Glutamatergic neuron (in vitro differentiated cells): ENCODE measurements at places on chromosomes 7 and 10.

GRCh38 chr10:35420044-35420443 lies 83.7 kb downstream of the CCNY start:
- DNase-seq = no peak

- no peak for DNase-seq
Observed at GRCh38 chr7:155141562-155141961, 71.4 kb downstream of the HTR5A start.

DNA sequence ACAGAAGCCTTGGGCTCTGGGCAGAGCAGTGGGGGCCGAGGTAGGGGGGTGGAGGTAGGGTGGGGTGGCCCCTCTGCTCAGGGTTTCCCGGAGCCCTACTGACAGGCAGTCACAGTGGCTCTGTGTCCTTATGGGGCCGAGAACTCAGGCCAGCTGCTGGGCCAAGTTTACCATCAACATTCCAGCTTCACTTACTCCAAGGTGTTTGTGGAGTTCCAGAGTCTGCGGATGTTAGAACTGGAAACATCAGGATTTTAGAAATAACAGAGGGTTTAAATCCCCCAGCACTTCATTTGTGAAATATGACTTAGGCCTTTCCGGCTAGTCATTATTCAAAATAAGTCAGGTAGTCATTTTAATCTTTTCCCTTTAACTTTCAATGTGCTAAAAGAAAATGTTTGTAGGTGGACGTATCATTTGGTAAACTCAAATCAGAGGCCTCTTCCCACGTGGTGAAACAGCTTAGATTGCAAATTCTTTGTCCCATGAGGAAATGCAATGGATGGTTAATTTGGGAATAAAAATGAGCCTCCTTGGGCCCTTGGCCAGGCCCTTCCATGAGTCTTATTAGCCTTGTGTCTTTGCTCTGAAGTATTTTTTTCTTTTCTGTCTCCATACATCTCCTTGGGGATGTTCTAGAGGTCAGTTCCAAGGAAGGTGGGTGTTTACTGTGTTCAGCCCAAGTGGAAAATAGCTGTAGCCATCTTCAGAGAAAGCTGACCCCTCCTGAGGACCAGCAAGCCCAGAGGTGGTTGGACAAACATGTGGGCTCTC lies 99.6 kb upstream of the BTBD16 start:
- DNase-seq = no peak

- no peak for DNase-seq
Observed at GRCh38 chr10:560314-560992, 129.0 kb downstream of the DIP2C start.

DNA sequence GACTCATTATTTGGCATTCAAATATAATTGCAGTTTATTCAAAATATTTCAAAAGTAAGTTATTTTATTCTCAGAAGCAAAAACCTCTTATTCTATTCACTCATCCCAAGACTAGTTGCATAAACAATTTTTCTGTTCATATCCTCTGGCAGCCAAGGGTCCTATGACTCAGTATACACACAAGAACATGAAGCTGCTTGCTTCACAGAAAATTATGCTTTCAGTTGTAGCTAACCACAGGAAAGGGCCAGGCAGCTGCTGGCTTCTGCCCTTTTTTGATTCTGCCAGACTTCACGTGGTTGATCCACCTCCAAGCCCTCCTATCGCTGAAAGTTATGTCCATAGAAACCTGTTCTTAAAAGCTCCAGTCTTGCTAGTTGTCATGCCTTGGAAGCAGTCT lies 108.8 kb downstream of the ABCA13 start:
- DNase-seq = no peak

GRCh38 chr7:35849158-35849831 lies 48.4 kb downstream of the SEPTIN7 start:
- DNase-seq = peak; percentile 26

- no peak for DNase-seq
Observed at GRCh38 chr7:25122373-25122772, 2.7 kb downstream of the CYCS start.

GRCh38 chr10:69636626-69637605 lies 6.9 kb downstream of the FAM241B start:
- DNase-seq = no peak

DNA sequence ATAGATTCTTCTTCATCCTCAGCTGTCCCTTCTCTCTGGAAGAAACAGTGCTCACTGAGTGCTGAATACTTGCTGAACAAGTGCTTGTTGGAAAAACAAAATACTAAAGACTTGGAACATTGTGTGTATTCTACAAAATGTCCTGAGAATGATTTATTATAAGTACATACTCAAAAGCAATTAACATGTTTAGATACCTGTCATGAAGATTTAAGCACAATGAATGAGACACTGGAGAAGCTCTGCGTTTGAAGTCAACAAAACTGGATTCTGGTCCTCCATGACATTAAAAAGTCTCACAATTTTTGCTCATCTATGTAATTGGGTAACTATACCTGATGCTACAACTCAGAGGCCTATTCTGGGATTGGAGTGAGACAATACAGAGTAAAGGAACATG lies 34.8 kb upstream of the LAMB1 start:
- no peak for DNase-seq

GRCh38 chr10:58952162-58952601 lies 224.3 kb upstream of the PHYHIPL start:
- DNase-seq = no peak

GRCh38 chr7:2688409-2689342 lies 674 bp downstream of the AMZ1 start:
- no peak for DNase-seq

GRCh38 chr10:86367152-86367951 lies 757 bp upstream of the GRID1 start:
- DNase-seq = peak; percentile 45

DNA sequence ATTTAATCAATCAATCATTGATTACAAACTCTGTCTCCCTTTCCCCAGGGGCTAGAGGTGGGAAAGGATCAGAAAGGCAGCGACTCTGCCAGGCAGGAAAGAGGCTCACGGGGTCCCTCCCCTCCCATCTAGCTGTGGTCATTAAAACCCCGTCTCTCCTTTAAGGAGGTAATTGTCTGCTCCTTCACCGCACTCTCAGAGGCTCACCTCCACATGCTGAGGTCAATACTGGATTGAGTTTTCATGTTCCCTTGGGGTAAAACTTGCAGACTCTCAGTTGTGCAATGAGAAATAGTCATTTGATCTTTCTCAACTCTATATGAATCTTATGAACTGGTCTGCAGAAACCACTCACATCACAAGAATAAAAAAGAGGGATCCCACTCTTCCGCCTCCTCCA lies 368.8 kb downstream of the ADRA2A start:
- no peak for DNase-seq

DNA sequence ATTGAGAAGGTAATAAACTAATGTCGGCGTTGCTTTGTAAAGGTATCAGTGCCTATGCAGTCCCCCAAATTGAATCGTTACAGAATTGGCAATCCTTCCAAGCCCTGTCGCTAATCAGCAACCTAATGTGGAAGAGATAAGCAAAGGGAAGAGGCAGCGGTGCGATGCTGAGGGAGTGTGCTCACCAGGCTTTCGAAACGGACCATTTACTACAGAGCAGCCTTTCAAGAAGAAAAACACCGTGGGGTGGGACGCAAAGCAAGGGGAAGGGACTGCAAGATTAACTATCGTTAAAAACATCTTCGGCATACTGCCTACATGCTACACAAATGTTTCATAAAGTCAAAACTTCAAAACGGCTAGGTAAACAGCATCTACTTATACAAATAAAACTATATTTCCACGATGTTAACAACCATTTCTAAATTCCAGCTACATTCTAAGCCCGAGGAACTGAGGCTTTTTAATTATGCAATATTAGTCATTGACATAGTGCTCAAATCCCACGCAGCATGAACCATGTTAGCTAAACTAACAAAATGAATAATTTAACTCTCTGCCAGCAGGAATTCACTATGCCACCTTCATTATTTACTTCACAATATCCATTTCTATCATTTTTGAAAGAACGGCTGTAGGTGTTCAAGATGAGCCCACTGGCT lies 85.2 kb downstream of the CHCHD3 start:
- no peak for DNase-seq

DNA sequence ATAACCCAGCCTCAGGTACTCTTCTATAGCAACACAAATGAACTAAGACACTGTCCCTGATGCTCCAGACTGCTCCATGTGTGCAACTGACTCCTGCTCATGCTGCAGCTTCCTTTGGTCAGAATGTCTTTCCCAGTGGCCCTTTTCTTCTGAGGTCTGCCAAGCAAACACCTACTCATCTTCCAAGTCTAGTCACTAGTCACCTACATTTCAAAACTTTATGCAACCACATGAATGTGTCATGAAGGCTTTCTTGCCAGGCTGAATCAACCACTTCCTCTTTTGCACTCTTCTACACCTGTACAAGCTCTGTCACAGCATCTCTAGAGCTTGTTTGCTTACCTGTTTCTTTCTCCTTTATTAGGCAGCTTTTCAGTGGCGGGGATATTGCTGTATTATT lies 75.8 kb downstream of the LSMEM1 start:
- no peak for DNase-seq

- DNase-seq = no peak
Observed at GRCh38 chr10:112059220-112059619, 124.3 kb downstream of the GPAM start.

DNA sequence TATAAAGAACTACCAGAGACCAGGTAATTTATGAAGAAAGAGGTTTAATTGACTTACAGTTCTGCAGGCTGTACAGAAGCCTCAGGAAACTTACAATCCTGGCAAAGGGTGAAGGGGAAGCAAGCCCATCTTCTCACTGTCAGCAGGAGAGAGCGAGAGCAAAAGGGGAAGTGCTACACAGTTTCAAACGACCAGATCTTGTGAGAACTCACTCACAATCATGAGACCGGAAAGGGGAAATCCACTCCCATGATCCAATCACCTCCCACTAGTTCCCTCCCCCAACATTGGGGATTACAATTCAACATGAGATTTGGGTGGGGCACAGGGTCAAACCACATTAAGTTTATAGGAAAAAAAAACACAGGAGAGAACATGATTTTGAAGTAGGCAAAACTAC lies 222.1 kb upstream of the SHH start:
- DNase-seq = no peak

DNA sequence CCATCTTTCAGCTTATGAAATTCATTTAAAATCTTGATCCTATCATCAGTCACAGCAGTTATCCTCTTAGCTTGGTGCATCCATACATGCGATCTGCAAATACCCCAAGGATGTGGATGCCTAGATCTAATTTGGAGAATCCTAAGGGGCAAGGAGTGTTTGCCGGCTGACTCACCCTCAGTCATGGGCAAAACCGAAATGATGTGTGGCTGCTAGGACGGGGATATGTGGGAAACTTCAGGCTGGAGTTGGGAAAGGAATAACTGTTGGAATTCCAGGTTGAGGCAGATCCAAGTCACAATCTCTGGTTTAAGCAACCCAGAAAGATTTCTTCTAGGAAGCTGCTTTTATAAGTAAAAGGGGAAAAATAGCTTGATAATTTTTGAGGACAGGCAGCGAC lies 19.7 kb upstream of the GOT1 start:
- no peak for DNase-seq

DNA sequence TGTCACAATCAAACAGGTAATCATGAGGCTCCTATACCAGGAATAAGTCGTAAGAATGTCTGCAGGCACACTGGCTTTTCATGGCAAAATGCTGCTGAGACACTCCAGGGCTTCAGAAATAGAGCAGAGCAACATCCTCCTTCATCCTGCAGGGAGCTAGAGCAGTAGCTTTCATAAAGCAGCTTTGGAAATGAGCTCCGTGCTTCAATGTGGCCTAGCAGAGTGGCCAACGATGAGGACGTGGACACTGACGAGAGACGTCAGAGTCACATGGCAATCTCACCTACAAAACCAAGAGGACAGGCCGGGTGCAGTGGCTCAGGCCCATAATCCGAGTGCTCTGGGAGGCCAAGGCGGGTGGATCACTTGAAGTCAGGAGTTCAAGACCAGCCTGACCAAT lies 9.8 kb downstream of the COBL start:
- no peak for DNase-seq

DNA sequence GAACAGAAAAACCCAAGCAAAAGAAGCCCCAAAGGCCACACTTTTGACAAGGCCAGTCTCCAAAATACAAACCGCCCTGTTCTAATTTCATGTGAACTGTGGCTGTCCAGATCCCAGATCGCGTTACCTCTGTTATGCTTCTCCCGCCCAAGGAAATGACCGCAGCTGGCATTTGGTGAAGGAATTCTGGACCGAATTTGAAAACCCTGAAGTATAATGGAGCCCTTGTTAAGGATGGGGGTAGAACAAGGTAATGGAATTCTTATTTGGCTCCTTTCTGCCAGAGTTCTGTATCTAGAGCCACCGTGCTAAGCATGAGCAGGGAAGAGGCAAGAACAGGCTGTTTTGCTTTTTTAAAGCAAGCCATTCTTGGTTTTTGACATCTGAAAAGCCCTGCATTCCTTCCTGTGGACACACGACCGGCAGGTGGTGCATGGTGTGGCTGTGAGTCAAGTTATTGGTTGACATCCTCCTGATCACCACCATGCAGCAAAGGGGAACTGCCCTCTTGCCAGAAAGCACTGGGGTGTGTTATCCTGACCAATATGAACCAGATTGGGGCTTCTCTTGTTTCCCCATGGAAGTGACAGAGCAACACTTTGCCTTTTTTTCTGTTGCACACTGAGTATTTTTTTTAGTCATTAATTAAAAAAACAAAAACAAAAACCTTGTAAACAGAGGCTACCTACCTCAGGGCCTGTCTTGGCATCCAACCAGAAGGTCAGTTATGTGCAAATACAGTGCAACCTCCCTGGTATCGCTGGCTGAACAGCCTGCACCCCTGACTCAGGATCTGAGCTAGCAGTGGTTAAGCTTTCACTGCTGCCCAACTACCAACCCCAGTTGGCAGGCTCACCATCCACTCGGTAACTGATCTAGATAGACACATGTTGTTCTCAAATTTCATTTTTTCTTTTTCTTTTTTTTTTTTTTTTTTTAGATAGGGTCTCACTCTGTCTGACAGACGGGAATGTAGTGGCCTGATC lies 14.2 kb downstream of the UCMA start:
- no peak for DNase-seq

GRCh38 chr10:36457751-36458150 lies 667.6 kb upstream of the ANKRD30A start:
- no peak for DNase-seq

DNA sequence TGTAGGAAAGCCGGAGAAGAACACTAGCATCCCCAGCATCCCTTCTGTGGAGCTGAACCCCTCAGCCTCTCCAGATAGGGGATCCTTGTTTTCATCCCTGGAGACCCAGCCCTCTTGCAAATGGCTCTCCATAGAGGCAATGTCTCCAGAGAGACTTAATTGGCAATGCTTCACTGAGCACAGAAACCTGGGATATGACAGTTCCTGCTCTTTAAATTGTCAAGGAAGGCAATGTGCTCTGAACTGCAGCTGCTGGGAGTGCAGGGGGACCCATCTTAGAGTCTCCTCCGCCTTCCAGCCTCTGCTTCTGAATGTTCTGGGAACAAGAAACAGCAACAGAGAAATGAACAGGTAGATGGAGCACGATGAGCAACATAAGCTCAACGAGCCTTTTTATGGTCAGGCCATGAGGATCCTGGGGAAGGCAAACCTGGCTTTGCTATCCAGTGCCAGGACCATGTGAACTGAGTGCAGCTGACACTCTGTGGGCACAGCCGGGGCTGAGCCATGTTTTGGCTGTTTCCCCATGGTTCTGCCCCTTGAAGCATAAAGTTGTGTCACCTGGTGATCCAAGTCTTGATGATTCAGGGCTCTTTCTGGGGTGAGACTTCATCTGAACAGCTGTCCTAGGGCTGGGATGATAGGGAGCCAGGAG lies 481.0 kb downstream of the PLXNA4 start:
- DNase-seq = no peak
